Bronchial smooth muscle cell (primary cell): ENCODE measurements at places on chromosomes 13 and 19. TPM values are rescaled to one million over a fixed set of nuclear protein-coding genes. Genes with fewer than 3 reads are reported as not detected.

Gene FZR1
- total RNA-seq, result 34.8 and 41.0 TPM in 2 replicates

Gene PRODH2
- not detected in 2 replicates for total RNA-seq

Gene NMRK2
- total RNA-seq, result not detected in 2 replicates

Gene WTIP
- 35.8 and 65.2 TPM in 2 replicates for total RNA-seq

Gene ATXN8OS
- total RNA-seq, result not detected in 2 replicates

Gene ZNF577
- total RNA-seq, result 7.6 and 7.9 TPM in 2 replicates

Gene MCEMP1
- total RNA-seq, result not detected in 2 replicates

Gene F7
- under 0.01 TPM in 1 of 2 replicates, not detected in the other for total RNA-seq

Gene GAPDHS
- not detected in 2 replicates for total RNA-seq

Gene MISP
- 0.32 and 0.43 TPM in 2 replicates for total RNA-seq

Gene CGB3
- not detected in 2 replicates for total RNA-seq

Gene EDDM13
- total RNA-seq, result not detected in 2 replicates

Gene TUBB4A
- not detected in 2 replicates for total RNA-seq

Gene DPF1
- 0.34 and 0.63 TPM in 2 replicates for total RNA-seq

Gene PEAK3
- not detected in 2 replicates for total RNA-seq

Gene COLGALT1
- total RNA-seq, result 43.1 and 54.9 TPM in 2 replicates

Gene EPS8L1
- total RNA-seq, result 0.47 and 0.52 TPM in 2 replicates

Gene ZNF850
- total RNA-seq, result 1.3 TPM in 2 replicates

Gene CLEC17A
- total RNA-seq, result 0.09 and 0.16 TPM in 2 replicates

Gene NUCB1
- 149 and 199 TPM in 2 replicates for total RNA-seq

Gene ZNF714
- 3.0 and 3.3 TPM in 2 replicates for total RNA-seq

Gene CAPN12
- 0.16 and 0.26 TPM in 2 replicates for total RNA-seq

Gene DLEU7
- not detected in 2 replicates for total RNA-seq

Gene TNNI3
- 0.32 and 0.52 TPM in 2 replicates for total RNA-seq

Gene CAB39L
- 10.7 TPM in 2 replicates for total RNA-seq

Gene BST2
- 0.60 and 2.8 TPM in 2 replicates for total RNA-seq

Gene XAB2
- 28.1 and 37.0 TPM in 2 replicates for total RNA-seq

Gene FSD1
- 11.3 and 14.9 TPM in 2 replicates for total RNA-seq

Gene ZNF136
- total RNA-seq, result 5.5 and 6.3 TPM in 2 replicates

Gene HOMER3
- total RNA-seq, result 56.3 and 67.6 TPM in 2 replicates

Gene PGLYRP1
- not detected in 2 replicates for total RNA-seq

Gene PSENEN
- total RNA-seq, result 9.1 and 11.3 TPM in 2 replicates

Gene PTGER1
- 3.8 and 6.6 TPM in 2 replicates for total RNA-seq

Gene SYNE4
- 0.16 TPM in 1 of 2 replicates, not detected in the other for total RNA-seq

Gene AZU1
- 0.16 TPM in 1 of 2 replicates, not detected in the other for total RNA-seq

Gene SYNGR4
- not detected in 2 replicates for total RNA-seq

Gene SLC1A6
- total RNA-seq, result not detected in 2 replicates

Gene C1QTNF9B
- total RNA-seq, result 0.43 and 0.95 TPM in 2 replicates

Gene NPHS1
- total RNA-seq, result 0.16 TPM in 1 of 2 replicates, not detected in the other

Gene KISS1R
- 0.09 TPM in 1 of 2 replicates, not detected in the other for total RNA-seq

Gene ETFB
- total RNA-seq, result 405 and 442 TPM in 2 replicates

Gene LMTK3
- under 0.01 and 0.09 TPM in 2 replicates for total RNA-seq

Gene ELSPBP1
- not detected in 2 replicates for total RNA-seq

Gene PTPRS
- 123 and 125 TPM in 2 replicates for total RNA-seq

Gene STOML3
- total RNA-seq, result not detected in 2 replicates

Gene MAST1
- 0.95 and 1.2 TPM in 2 replicates for total RNA-seq

Gene SLC10A2
- not detected in 2 replicates for total RNA-seq

Gene ADPRHL1
- total RNA-seq, result 1.1 and 2.8 TPM in 2 replicates

Gene TGFBR3L
- total RNA-seq, result 1.2 and 1.7 TPM in 2 replicates

Gene MTUS2
- total RNA-seq, result 0.17 TPM in 1 of 2 replicates, not detected in the other

Gene HSPBP1
- 20.2 and 20.3 TPM in 2 replicates for total RNA-seq

Gene NR2F6
- 22.4 and 24.0 TPM in 2 replicates for total RNA-seq

Gene ZNF324B
- total RNA-seq, result 8.0 and 11.3 TPM in 2 replicates

Gene SPACA4
- not detected in 2 replicates for total RNA-seq

Gene TNNT1
- total RNA-seq, result 29.6 and 33.3 TPM in 2 replicates

Gene TRPC4
- total RNA-seq, result 0.09 and 0.16 TPM in 2 replicates

Gene FXYD1
- total RNA-seq, result 4.4 and 14.6 TPM in 2 replicates
